ENCODE measurements at places on chromosomes 7 and 10.

DNA sequence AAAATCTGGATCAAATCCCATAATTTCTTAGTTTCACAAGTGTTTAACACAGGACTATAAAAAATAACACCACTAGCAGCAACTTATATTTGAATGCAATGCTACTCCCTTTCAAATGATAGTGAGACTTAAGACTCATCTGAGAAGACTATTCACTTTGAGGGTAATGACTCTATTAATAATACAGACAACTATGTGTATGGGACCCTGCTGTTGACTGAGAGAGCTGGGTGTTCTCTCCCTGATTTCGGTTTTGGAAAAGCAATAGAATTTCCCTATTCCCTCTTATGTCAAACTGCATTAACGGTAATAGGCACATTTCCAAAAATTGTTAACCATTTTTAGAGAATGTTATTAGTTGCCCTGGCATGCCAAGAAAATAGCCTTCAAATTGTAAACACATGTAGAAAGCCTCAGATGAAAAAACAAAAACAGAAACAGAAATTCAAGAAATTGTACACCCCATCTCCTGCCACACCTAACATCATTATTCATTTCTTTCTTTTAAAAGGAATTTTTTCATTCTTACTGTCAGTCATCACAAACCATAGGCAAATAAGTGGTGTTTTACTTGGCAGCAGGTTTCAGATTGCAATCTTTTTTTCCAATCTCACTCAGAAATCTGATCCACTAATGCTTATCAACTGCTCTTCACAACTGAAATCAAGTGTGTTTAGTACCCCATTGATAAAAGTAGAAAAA is 153.7 kb downstream of the TFPI2 start:
- no peak for DNase-seq

- no peak for DNase-seq
Measured at GRCh38 chr10:132535065-132535651, 2.4 kb upstream of the INPP5A start.

DNA sequence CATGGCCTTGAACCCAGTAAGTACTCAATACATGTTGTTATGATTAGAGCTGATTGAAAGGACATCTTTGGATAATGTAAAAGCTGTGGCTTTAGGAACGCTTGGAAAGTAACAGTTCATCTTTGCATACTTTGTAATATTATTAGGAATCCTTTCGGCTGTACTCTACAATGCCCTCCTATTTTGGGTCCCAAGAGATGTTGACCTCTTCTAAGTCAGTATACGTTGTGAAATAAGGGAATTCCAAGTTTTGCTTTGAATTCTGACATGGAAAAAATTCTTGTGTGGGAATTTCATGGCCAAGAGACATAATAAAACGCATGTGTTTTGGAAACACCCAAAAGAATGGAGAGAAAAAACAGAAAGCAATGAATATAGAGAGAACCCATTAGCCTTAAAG is 7.7 kb downstream of the AGR3 start:
- DNase-seq: no peak

GRCh38 chr7:91457208-91457607 is 193.0 kb downstream of the FZD1 start:
- no peak for DNase-seq

DNA sequence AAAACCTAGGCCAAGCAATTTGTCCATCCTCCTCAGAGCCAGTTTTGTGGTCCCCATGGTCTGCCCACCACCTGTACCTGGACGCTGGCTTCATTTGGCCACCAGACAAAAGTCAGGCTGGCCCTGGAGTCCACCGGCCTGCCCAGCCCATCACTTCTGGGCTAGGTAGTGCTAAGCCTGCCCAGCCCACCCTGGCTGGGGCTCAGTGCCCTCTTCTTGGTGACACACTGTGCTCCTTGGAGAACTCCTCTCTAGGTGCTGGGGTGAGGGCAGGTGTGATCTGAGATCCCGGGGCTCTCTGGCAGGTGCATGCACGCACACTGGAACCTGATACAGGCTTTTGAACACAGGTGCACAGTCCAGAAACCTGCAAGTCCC is 1.1 kb downstream of the AIFM2 start:
- no peak for DNase-seq

DNA sequence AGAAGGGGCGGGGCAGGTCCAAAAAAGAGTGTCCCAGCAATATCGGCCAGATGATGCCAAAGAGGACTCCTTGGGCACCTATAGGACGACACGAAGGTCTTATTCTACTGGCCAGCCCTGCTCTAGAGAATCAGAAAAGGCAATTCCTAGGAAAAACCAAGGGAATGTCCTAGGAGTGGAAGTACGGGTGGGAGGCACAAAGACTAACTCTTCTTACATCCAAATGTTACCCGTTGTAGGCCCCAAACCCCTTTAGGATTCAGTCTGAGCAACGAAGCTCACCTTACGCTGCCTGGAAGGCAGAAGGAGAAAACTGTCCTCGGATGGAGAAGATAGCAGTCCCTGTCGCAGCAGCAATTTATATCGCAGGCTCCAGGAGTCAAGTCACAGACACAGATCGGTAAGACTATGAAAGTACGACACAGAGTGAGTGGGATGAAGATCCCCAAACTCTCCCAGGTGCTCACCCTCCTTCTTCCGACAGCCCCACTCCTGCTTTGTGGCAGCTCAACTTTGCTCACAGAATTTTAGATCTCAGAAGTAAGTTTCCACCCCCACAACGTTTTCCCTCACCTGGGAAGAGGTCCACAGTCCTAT is 558 bp downstream of the TCTN3 start:
- DNase-seq: no peak

- no peak for DNase-seq
Measured at GRCh38 chr10:35119378-35119777, 7.3 kb upstream of the CREM start.

DNA sequence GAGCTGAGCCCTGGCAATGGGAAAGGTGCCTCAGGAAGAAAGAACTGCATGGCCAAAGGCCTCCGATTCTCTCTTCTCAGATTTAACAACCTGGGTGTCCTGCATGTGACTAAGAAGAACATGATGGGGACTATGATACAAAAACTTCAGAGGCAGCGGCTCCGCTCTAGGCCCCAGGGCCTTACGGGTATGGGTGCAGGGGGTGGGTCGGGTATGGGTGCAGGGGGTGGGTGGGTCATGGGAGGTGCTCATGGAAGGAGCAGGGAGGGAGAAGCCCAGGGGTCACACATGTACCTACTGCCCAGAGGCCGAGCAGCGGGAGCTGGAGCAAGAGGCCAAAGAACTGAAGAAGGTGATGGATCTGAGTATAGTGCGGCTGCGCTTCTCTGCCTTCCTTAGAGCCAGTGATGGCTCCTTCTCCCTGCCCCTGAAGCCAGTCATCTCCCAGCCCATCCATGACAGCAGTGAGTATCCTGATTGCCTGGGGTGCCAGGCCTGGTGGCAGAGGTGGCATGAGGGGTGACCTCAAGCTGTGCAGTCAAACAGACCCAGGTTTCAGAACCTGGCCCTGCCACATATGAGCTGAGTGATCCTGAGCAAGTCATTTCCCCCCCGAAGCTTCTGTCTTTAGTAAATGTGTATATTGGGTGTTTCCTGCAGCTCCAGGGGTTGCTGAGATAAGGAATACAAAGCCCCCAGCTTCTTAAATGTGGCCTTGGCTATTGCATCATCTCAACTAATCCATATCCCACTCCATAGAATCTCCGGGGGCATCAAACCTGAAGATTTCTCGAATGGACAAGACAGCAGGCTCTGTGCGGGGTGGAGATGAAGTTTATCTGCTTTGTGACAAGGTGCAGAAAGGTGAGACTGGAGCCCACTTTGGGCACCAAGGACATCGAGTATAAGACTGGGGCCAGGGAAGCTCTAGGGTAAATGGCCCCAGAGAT is 2.0 kb downstream of the NFKB2 start:
- no peak for DNase-seq

GRCh38 chr10:99711129-99711719 is 20.7 kb downstream of the COX15 start:
- DNase-seq: no peak

GRCh38 chr7:152848026-152848425 is 88.5 kb downstream of the ACTR3B start:
- DNase-seq: no peak

DNA sequence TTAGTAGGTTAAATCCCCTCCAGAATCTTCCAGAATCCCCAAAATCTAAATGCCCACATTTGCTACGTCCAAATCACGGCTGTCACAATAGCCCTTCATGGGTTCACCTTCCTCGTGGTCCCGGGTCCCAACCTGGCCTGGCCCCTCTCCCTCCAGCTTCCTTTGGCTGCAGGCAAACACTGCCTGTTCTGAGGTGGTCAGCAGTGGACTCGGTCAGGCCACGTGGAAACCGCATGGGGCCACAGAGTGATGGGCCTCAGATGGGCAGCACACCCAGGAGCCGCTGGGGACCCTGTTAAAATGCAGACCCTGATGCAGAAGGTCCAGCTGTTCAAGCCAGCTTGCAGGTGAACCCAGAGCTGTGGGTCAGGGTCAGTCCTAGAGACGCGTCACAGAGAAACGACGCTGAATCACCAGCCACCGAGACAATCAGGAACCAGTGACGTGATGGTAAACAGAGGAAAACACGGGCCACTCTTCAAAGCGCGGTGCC is 588.6 kb downstream of the DNAJB6 start:
- no peak for DNase-seq

- no peak for DNase-seq
Measured at GRCh38 chr7:128792471-128793180, 858 bp downstream of the CCDC136 start.

DNA sequence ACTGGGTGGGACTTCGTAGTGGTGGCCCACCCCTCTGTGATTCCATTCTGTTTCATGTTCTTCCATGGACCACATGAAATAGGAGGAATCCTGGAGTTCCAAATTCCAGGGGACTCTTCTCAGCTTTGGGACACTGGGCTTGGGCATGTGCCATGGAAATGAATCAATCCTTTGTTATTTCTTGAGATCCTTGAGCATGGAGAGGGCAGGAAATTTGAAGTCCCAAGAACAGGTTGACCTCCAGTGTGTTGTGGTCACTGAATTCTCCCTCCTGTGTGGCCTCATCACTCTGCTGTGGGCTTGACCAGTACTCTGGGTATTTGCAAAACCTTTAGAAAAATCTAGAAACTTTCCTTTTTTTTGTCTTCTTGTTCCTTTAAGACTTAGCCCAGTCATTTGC is 22.7 kb downstream of the TACR2 start:
- no peak for DNase-seq

GRCh38 chr7:38671911-38672905 is 41.0 kb upstream of the AMPH start:
- no peak for DNase-seq

DNA sequence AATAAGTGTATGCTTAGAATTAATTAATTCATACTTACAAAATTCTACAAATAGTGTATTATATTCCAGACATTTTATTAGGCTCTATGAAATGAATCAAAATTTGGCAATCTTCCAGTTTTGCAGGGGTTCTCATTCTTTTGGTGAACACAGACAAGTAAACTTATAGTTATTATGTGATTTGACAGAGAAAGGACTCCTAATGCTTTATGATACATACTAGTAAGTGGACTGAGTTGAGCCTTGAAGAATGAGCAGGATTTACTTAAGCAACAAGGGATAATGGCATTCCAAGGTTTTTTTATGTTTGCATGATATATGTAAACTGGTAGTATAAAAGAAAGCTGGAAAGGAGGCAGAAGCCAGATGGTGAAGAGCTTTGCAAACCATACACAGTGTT is 145.7 kb upstream of the FERD3L start:
- no peak for DNase-seq

GRCh38 chr7:101363734-101364374 is 1.2 kb downstream of the COL26A1 start:
- DNase-seq: peak; percentile 69

DNA sequence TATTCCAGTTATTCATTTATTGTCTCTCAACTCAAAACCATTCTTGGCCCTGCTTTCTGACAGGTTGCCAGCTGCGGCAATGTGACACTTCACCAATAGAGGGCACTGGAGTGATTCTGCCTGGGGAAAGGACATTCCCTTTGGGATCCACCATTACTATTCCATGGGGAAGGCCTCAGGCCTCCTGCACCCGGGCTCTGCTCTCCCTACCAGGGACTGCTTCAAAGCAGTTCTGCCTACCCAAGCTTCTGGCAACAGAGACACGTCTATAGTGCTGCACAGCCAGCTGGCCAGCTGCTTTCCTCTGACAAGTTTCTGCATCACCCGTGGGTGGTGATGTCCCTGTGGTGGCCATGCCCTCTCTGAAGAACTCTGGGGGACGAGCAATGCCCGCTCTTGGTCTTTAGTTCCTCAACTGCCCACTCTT is 163.8 kb downstream of the ELMO1 start:
- no peak for DNase-seq

- DNase-seq: no peak
Measured at GRCh38 chr10:43053825-43054224, 23.0 kb upstream of the RET start.

GRCh38 chr7:133591704-133592340 is 338.9 kb downstream of the EXOC4 start:
- DNase-seq: no peak

- no peak for DNase-seq
Measured at GRCh38 chr10:72275351-72276012, 1.8 kb downstream of the DDIT4 start.

- DNase-seq: no peak
Measured at GRCh38 chr10:87712913-87713616, 53.4 kb downstream of the PAPSS2 start.

GRCh38 chr10:111698711-111699110 is 484.9 kb downstream of the GPAM start:
- no peak for DNase-seq

DNA sequence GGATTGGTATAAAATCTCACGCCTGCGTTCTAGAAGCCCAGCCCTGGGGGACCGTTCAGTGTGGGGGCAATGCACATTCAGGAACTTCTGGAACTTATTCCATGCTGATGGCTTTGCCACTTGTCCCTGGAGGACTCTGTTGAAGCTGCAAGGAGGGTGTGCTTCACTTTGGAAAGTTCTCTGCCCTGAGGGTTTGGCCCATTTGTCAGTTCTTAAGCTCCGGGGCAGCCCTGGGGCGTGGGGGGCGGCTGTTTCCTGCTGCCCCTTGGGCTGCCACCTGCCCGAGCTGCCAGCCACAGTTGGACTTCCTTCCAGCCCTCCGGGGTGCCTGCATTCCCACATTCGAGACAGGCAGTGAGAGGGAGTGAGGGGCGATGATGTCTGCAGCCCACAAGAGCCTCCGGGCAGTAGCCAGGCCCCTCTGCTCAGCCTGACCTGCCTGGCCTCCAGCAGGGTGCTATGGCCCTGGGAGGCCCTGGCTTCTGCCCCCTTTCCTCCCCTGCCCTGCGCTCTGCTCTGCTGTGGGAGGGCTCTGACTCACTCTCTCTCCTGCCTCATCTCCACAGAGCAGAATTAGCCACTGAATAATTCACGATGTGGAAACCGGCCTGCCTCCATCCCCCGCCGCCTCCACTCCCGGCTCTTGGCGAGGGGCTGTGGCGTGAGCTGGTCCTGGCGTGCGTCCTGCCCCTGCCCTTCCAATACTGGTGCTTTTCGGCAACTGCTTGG is 1.9 kb downstream of the TTYH3 start:
- DNase-seq: peak; percentile 44

- no peak for DNase-seq
Measured at GRCh38 chr7:55242613-55243012, 122.5 kb upstream of the LANCL2 start.

DNA sequence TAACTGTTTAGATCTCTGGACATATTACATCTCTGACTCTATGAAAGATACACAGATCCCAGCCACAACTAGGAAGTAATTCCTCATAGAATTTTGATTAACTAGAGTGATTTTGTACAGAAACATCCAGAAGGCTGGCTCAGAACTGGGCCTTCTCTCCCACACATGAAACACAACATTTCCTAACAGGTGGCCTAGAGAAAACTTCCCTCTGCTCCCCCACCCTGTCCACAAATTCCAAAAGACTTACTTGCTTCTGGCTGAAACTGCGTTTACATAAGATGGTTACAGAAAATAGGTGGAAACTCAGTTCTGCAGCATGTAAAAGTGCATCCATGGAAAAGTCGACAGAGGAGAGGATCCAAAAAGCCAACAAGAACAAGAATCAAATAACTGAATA is 132.9 kb downstream of the FZD1 start:
- DNase-seq: no peak
